NCI-H2081 treated with DMSO at 0.1 percent for 48 hours (cell line): ENCODE measurements at places on chromosomes 6 and 20.

- no peak for DNase-seq
Measured at GRCh38 chr6:166567107-166567506, 19.4 kb downstream of the RAMACL start.

DNA sequence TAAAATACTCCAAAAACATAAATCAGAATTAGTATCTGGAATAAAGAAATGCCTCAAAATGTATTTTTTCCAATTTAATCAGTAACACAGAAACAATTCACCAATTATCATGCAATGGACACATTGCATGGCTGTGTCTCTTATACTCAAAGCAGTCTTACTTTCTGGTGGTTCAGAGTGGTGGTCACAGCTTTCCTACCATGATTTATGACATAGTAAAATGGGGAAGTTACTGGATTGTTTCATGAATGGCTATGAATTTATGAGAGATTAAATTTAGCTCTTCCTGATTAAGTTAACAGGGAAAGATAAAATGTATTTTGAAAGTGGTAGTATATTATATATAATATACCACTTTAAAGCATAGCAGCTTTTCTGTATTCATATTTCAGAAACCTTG is 331.5 kb upstream of the MAP3K7 start:
- DNase-seq = no peak

DNA sequence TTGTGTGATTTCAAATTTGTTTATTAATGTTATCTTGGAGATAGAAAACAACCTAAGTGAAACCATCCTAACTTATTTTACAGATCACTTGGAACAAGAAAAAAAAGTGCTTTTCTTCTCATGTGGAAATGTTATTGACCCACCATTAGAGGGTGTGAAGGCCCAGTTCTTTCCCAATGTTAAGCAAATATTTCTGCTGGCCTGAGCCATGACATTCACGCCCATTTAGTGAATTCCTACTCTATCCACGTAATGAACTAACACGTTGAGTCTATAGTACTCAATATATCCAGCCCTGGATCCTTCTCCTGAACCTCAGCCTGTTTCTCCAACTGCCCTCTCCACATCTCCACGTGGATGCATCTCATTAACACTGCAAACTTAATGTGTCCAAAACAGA is 180.6 kb upstream of the ZFP64 start:
- DNase-seq = no peak

DNA sequence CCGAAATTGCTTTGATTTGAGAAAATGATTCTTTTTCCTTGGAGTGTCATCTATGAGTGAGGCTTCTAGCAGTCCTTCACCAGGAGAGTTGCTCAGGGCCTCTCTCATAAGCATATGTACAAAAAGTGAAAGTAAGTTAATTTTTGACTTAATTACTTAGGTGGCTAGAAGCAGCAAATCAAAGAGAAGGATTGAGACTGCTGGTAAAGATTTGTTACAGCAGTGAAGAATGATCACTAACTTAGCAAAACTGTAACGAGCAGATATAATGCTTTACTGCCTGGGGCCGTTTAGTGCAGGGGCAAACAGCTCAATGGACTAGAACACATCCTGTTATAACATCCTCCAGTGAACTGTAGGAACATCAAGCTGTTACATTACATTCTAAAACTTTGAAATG is 167.8 kb upstream of the RIPOR2 start:
- DNase-seq = no peak

DNA sequence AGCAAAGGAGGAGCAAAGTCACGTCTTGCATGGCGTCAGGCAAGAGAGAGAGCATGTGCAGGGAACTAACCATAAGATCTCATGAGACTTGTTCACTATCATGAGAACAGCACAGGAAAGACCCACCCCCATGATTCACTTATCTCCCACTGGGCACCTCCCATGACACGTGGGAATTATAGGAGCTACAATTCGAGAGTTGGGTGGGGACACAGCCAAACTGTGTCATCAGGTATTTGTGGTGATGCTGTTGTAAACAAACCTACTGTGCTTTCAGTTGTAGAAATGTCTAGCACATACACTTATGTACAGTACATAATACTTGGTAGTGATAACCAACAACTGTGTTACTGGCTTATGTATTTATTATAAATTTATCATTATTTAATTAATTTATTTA is 128.3 kb downstream of the UTRN start:
- DNase-seq = no peak

- no peak for DNase-seq
Measured at GRCh38 chr6:154805288-154805911, 72.2 kb downstream of the SCAF8 start.

DNA sequence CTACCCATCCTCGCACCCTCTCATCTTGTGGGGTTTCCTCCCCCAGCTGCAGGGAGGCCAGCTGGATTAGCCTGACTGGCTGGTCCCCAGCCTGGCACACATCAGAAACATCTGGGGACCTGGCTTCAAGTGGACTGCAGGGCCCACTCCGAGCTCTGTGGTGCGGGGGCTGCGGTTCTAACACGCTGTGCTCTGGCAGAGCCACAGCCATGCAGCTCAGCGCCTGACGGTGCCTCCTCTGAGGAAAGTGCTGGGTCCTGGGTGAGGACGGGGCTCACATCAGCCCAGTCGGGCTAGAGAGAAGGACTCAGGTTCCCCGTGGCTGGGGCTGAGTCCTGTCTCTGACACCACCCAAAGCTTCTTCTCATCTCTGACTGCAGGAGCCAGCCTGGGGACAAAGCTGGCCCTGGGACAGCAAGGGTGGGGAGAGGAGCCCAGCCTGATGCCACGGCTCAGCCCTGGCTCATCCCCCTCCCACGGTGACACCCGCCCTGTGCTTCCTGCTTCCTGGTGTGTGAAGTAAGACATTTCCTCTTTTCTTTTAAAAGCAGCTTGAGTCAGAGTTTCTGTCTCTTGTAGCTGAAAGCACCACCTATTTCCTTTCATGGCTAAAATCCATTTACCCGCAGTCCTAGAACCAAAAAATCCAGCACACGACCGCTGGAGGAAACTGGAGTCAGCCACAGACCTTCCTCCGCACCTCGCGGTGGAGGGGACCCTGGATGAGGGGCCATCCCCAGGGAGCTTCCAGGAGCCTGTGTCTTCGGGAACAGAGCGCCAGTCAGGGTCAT is 127.4 kb upstream of the AFDN start:
- DNase-seq = no peak

DNA sequence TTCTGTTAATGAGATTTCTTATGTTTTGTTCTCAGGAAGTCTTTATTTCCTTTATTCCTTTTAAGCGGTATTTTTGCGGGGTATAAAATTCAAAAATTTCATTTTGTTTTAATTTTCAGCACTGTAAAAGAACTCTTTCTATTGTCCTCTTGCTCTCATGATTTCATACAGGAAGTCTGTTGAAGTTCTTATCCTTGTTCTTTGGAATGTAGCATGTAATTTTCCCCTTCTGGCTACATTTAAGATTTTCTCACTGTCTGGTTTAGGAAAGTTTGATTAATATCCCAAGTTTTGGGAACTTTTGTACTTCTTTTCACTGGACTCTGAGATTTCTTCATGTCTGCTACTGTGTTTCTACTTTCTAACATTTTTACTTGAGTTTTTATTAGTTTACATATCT is 581.4 kb upstream of the GJE1 start:
- DNase-seq = no peak

DNA sequence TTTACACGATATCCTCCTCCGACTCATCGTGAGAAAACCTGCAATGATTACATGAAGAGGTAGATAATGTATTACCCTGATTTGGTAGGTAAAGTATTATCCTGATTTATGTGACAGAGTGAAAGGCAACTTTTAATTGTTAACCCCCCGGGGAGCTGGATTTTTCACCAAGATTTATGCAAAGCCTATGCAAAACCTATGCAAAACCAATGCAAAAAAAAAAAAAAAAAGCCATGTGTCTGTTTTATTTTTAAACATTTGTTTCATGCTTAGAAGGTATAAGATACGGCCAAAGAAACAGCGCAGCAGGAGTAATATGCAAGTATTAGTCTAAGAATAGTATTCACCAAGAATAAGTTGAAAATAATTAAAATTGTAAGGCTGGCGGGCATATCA is 109.9 kb downstream of the IPCEF1 start:
- DNase-seq = no peak
